Skeletal muscle cell (primary cell): ENCODE measurements at places on chromosomes 16 and 17.

GRCh38 chr17:40479754-40480480 lies 21.5 kb downstream of the TNS4 start:
- DNase-seq = no peak

DNA sequence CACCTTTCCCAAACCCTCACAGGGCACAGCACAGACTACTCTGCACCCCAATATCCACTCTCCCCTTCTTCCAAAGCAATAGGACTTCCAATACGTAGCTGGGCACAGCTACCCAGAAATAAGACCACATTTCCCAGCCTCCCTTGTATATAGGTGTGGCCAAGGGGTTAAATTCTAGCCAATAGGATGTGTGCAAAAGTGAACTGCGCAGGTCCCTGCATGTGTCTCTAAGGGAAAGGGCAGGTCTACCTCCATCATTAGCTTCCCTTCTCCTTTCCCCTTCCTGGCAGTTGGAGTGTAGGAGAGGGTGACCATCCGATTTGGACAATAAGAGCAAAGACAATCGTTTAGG lies 25.5 kb upstream of the SNN start:
- no peak for DNase-seq

GRCh38 chr17:53470626-53471025 lies 352.1 kb upstream of the KIF2B start:
- no peak for DNase-seq

- peak; percentile 13 for DNase-seq
Observed at GRCh38 chr17:7122381-7122780, 7.8 kb upstream of the ASGR2 start.

DNA sequence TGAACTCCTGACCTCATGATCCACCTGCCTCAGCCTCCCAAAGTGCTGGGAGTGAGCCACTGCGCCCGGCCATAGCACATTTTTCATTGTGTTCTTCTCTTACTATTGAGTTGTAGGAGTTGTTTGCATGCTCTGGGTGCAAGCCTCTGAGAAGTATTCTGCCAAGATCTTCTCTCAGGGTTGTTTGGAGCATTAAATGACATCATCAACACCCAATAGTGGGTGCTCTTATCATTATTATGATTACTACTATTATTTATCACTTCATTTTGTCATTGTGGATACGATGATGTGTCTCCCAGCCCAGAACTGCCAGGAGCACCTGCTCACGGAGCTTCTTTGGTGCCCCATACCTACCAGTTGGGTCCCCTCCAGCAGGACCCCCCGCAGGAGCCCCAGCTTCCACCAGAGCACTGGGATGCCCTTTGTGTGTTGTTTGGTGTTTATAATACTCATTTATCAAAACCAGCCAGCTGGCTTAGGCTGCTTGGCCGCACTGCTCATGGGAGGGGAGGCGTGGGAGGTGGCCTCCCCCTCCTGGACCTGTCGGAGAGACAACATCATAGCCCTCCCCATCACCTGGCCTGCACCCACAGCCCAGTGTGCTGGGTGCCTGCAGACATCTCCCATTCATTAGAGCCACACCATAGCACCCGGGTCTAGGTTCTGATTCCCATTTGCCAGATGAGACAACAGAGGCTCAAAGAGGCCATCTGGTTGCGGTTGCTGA lies 12.9 kb upstream of the MAP2K3 start:
- DNase-seq = no peak

DNA sequence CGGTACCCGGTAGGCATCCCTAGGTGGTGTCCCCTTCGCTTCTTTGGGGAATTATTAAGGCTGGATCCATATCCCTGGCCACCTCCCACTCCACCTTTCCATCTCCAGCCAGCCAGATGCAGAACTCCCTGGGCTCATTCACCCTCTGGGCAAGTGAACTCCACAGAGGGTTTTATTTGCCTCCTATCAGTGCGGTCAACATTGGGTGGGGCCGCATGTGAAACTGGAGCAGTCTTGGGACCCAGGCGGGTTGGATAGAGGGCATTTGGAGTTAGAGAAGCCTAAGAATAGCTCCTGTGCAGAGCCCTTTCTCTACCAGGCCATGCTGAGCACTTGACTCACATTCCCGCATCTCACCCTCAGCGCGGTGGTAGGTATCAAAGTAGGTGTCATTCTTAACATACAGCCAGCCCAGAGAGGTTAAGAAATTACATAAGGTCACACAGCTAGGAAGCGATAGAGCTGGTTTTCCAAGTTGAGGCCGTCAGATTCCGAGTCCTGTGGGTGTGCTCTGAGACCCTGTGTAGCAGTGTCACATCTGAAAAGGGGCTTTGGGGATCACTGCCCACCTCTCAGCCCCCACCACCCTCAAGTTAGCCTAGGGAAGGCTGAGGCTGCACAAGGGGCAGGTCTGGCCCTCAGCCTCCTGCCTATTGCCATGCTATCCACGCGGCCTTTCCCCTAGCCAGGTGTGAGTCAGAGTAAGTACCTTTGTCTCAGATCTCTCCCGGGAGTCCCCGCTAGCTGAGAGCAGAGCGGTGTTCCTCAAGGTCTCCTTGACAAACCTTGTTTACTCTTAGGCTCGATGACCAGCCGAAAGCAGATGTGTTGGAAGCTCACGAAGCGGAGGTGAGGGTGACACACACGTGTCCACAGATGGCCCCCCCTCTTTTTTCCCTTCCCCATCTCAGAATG lies 26.9 kb upstream of the LGALS9 start:
- no peak for DNase-seq

- DNase-seq = no peak
Observed at GRCh38 chr17:47776330-47777197, 43.5 kb downstream of the TBX21 start.

- DNase-seq = peak; percentile 23
Observed at GRCh38 chr16:55703003-55704001, 47.5 kb downstream of the SLC6A2 start.

DNA sequence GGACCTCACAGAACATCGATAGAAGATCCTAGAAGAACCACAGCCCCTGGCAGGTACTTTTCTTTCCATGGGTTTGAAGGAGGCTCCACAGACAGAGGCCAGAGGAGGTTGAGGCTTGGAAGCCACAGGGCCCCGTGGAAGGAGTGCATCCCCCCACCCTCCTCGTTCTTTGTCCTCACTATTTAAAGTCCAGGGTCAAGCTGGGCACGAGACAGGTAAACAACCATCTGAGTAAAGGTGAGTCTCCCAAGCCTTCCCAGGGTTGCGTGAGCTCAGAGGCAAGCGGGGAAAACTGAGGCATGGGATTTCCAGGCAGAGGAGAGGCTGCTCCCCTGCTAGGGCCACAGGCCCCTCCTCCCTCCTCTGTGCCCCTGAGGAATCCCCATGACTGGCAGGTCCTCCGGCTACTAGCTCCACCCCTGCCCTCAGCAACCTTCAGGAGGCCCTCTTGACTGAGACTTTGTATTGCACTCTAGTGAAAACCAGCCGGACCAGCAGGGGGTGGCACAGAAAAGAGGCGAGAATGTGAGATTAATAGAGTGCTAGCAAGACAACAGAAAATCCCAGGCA lies 927 bp upstream of the SULT1A2 start:
- no peak for DNase-seq

GRCh38 chr16:78133919-78134318 lies 34.5 kb downstream of the WWOX start:
- DNase-seq = no peak

GRCh38 chr16:12796498-12796897 lies 7.2 kb downstream of the CPPED1 start:
- no peak for DNase-seq

DNA sequence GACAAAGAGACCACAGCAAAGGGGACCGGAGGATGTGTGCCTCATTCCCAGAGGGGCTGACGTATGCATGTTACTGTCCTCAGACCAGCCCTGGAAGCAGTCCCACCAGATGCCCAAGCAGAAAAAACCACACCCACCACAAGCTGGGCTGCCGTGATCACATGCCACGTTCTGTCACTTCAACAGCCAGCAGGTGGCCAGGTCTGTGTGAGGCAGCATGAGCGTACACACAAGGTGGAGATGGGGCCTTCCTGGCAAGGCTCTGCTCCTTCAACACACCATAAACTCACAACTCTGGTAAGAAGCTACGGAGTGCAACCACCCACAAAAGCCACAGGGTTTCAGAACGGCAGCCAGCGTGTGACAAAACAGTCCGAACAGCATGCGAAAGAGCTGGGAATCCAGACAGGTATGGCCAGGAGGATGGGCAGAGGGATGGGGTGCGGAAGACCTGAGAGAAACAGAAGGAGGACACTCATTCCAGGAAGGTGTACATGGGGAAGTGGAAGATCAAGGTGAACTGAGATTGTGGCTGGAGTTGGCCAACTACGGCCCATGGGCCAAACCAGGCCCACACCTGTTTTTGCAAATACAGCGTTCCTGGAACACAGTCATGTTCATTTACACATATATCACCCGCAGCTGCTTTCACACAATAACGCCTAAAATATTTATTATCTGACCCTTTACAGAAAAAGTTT lies 27.9 kb downstream of the MBTPS1 start:
- no peak for DNase-seq

- DNase-seq = no peak
Observed at GRCh38 chr17:48002916-48003416, 32.1 kb downstream of the CDK5RAP3 start.

DNA sequence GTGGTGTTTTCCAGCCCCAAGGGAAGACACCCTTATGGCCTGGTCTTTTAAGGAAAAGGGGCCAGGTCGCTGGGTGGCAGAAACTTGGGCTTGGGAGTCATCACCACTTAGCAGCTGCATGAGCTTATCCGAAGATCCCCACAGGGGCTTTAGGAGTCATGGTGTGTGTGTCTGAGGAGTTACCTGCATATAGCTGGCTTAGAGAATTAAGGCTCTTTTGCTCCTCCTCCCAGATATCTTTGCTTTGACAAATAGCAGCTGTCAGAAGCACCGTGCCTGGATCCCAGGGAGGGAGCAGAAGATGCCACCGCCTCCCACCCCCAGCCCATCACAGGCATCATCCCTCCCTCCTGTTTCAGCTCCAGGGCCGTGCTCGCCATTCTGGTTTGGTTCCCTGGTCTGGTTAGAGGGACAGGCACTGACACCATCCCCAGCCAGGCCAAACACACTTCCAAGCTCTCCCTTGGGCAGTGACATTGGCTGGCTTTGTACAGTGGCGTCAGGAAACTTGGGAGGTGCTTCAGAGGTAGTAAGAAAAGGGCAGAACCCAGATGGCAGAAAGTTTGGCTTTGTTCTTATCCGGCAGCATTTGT lies 17.4 kb downstream of the LDHD start:
- no peak for DNase-seq

DNA sequence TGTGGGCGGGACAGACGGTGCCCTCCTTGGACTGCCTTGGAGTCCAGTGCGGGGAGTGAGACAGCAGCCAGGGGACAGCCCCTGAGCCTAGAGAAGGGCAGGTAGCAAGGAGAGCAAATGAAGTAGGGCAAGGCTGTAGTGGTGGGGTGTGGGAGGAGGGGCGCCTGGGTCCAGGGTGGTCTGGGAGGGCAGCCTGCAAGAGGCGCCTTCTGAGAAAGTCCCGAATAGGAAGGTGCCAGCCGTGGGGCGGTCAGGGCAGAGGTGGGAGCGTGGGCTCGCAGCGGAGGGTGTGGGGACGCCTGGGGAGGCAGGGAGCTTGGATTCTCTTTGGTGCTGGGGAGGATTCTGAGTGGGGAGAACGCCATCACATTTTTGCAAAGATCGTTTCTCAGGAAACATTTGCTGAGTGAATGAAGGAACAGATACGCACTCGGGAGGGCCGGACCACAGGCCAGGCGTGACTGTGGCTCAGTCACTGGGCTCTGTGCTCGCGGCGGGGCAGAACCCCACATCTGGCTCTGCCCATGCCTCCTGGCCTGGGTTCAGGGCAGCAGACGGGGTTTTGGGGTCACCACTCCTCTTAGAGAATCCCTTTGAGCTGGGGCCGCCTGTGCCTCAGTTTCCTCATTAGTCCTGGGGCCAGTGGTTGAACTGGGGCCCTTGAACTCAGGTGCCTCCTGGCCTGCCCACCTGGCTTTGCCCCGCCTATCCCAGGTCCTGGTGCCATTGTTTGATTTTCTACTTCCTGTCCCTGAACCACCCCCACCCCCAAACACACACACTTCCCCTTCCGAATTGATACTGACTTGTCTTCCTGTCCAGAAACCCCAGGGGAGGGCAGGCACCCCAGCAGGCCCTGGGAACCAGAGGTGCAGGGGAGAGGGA lies 4.2 kb downstream of the SNN start:
- DNase-seq = no peak

GRCh38 chr17:37488607-37489196 lies 989 bp upstream of the DUSP14 start:
- peak; percentile 86 for DNase-seq
